ENCODE measurements at places on chromosomes 3 and 15.

GRCh38 chr15:76972389-76973361 lies 22.3 kb upstream of the PSTPIP1 start:
- DNase-seq, result no peak

DNA sequence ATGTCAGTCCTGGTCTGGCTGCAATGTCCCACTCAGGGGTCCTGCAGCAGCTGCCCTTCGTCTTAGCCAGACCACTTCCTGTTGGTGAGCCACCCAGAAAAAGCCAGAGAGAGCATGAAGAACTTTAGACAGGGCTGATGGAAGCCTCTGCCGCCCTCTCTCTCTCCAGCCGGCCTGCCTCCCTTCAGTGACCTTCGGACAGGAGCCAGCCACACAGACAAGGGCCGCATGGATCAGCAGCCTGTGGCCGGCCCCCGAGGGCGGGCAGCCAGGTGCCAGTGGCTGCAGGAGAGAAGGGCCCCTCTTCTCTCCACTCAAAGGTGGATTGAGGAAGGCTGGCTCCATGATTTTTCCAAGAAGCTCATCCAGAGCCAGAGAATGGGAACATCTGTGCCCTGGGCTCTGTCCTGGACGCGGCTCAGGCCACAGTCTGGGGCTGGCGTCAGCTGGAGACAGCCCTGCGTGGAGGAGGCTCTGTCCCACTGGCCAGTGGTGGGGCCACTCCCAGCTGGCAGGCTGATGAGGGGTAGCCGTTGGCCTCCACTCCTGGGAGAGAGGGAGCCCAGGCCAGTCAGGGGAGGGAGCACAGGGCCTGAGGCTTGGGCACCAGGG lies 42.9 kb downstream of the ISG20 start:
- DNase-seq, result no peak

DNA sequence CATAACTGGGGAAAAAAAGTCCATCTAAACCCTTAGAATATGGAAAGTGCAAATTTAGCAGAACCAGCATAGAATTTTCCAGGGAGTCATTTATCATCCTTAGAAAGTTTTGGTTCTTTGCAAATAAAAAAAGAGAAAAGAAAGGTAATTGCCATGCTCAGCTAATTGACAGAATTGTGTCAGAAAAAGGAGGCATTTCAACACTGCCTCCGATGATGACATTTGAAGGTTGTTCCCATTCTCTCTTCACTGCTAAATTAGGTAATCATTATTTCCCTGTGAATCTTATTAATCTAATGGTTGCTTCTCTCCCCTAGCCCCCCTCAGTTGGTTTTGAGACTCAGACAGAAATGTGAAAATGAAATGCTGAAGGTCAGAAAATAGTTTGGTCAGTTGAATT lies 139.2 kb downstream of the PDCD6IP start:
- DNase-seq, result no peak

- DNase-seq, result no peak
These were observed 31.3 kb upstream of the CCDC54 start for GRCh38 chr3:107345822-107346405.

GRCh38 chr3:79040091-79040490 lies 727.7 kb downstream of the ROBO1 start:
- DNase-seq, result no peak

GRCh38 chr3:14614189-14614588 lies 37.4 kb upstream of the CCDC174 start:
- no peak for DNase-seq

GRCh38 chr15:61299075-61299763 lies 70.1 kb upstream of the RORA start:
- no peak for DNase-seq

DNA sequence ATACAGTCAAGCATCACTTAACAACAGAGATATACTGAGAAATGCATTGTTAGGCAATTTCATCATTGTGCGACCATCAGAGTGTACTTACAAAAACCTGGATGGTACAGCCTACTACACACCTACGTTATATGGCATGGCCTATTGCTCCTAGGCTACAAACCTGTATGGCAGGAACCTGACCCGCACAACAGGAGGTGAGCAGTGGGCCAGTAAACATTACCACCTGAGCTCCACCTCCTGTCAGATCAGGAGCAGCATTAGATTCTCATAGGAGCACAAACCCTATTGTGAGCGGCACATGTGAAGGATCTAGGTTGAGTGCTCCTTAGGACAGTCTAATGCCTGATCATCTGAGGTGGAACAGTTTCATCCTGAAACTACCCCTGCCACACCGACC lies 89.7 kb downstream of the SCAPER start:
- no peak for DNase-seq

DNA sequence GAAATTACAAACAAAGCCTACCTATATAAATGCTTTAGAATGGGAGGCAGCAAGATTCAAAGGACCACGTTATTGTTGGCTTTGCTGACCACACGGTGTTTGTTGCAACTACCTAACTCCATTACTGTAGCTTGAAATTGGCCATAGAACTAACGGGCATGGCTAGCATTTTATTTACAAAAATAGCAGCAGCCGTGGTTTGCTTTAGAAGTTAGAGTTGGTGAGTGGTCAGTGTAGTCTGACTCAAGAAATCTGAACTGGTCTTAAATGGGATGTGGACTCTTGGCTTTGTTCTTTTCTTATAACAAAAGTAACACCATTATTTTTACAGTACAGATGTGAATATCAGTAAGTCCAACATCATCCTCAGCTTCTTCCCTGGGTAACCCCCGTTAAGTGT lies 10.6 kb downstream of the ATP1B3 start:
- no peak for DNase-seq

GRCh38 chr3:161781381-161781780 lies 284.8 kb downstream of the OTOL1 start:
- DNase-seq, result no peak

- DNase-seq, result no peak
These were observed 24.7 kb upstream of the HHLA2 start for GRCh38 chr3:108271626-108272025.

DNA sequence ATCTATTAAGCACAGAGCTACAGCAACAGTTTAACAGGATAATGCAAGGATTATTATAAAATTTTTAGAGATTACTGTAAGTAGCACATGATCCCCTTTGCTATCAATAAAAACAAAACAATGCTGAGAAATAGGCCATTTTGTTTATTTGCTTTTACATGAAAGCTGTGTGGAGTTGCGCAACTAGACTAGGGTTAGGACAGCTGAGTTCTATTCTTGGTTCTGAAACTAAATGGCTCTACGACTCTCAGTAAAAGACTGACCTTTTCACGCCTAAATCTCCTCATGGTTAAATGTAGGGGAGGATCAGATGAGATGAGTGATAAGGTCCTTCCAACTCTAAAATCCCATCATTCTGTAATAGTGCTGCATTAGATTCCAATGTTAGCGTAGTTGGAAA lies 25.0 kb downstream of the KCNMB2 start:
- DNase-seq, result no peak

- DNase-seq, result no peak
These were observed 152.4 kb upstream of the DPH6 start for GRCh38 chr15:35698331-35698730.

DNA sequence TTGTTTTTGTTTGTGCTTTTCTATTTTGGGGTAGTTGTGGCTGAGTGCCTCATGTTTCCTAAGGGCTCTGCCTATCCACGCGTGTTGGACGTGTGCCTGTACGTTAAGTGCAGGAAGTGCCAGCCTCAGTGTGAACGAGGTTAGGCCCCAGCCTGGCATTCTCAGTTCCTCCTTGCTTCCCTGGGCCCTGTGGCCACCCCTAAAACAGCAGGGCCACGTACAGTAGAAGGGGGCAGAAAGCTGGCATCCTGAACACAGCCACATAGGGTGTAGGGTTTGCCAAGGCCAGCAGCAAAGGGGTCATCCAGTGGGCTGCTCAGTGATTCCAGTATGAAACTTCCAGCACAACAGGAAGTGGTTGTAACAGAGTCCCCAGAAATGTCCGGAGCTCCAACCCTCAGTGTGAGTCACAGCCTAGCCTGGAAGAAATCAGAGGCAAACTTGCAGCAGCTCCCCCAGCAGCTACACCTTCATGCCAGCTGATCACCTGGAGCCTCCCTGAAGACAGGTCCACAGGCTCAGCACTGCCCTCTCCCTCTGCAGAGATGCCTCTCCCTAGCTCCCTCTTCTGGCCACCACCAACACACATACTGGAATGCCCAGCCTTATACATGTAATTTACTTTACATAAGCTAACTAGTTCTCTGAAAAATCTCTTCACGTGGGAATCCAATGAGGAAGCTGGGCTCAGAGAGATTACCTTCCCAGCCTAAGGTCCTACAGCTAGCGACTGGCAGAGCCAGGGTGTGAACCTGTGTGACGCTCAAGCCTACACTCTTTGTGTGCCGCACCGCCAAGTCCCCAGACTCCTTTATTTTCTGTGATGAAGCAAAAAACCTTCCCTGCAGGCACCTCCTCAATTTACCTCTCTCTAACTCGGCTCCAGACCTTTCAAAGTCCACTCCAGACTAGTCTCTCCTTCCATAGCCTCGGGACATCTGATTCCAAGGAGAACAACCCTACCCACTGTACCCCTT lies 26.6 kb downstream of the ILDR1 start:
- DNase-seq, result no peak

- no peak for DNase-seq
These were observed 2.1 kb upstream of the SRPRB start for GRCh38 chr3:133803469-133803868.

DNA sequence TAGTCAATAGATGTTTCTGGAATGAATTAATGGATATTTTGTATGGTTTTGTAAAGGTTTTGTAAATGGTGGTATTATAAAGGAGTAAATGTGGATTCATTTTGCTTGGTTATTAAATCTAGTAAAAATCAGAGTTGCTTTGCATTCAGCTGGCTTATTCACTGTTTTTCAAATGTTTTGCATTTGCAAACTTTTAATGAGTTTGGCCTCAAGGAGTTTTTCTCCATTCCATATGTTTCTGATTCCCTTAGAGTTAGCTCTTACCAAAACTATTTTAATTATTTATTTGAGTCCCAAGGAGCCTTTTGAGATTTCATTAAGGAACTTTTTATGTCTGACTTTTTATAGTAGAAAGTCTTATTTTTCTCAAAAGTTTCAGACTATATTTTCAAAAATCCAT lies 992.2 kb downstream of the DIPK2A start:
- no peak for DNase-seq

GRCh38 chr3:137013951-137014688 lies 56.3 kb downstream of the IL20RB start:
- peak; percentile 74 for DNase-seq

GRCh38 chr3:54296531-54296930 lies 174.2 kb downstream of the CACNA2D3 start:
- no peak for DNase-seq

DNA sequence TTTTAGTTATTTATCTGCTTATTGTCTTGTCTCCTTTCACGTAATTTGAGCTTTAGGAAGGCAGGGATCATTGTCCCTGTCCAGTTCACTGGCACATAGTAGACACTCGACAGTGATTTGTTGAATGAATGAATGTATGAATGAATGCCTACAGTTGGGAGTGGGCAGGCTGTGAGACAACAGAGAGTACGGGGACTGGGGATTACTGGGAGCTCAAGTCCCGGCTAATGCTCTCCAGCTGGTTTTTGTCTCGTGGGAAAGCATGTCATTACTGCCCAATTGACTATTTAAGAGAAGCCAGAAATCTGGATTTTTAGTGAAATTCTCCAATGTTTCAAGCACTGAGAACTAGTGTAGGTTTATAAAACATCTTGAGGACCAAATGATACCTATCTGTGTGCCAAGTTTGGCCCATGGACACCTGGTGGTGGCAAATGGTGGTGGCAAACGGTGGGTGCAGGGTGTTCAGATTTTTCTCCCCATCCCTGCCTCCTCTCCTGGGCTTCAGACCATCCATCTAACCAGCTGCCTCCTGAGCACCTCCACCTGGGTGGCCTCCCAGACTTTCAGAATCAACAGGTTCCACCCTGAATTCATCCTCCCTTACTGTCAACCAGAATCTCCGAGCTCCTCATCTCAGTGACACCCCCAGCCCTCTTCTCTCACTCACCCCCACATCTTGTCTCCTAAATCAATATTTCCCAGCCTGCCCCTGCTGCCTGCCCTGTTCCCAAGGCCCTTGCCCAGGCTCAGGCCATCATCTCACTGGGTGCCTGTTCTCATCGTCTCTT lies 36.2 kb upstream of the TRH start:
- no peak for DNase-seq

GRCh38 chr3:10041034-10041433 lies 14.8 kb downstream of the FANCD2 start:
- DNase-seq, result no peak

GRCh38 chr3:126160243-126161210 lies 19.9 kb downstream of the ALDH1L1 start:
- no peak for DNase-seq

DNA sequence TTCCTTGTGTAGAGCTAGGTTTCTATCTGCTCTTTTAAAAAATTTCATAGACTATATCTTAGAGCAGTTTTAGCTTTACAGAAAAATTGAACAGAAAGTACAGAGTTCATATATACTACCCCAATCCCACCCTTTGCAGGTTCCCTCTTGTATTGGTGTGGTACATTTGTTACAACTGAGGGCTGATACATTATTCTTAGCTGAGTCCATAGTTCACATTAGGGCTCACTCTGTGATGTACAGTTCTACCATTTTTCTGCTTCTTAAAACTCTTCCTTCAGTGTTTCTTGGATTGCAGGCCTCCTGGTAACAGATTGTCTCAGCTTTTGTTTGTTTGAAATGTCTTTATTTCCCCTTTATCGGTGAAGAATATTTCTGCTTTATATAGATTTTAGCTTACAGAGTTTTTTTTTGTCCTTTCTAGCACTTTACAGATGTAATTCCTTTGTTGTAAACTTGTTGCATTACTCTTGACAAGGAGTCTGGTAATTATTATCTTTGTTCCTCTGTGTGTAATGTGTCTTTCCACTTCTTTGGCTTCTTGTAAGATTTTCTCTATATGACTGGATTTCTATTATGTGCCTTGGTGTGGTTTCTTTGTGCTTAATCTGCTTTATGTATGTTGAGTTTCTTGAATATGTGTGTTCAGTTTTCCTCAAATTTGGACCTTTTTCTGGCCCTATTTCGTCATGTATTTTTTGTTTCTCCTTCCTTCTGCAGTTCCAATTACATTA lies 25.3 kb downstream of the MEF2A start:
- no peak for DNase-seq

DNA sequence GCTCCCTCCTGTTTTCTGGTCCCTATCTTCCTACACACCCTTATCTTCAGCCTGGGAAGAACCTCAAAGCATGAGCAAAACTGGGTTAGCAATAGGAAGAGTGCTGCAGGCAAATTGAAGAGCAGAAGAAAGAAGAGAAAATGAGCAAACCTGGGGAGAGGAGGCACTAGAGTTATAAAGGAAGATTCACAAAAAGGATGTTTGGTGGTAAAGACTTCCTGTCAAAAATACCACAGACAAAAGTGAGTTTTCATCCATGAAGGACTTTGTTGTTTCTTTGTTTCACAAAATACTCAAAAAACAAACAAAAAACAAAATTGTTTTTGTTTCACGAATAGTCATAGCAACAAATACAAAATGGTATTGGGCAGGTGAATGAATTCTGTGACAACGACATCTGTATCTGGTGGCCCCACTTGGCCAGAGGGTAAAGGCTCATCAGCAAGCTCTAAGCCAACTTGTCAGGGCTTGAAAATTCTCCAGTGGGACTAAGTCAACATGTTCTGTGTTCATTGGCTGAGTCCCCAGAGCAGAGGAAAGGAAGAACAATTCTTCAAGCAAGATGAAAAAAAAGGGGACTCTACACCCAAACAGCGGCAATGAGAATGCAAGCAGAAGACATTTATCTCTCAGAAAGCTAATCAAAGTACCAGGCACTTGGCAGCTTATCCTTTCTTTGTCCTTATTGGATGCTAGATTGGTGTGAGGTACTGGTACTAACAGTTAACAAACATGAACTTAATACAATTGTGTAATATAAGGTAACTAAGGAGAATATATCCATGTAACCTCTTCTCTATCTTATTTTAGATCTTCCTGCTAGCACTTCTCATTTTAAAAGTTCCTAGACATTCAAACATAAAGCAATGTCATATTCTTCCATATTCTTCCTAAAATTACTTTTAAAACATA lies 9.7 kb downstream of the ATP8B4 start:
- no peak for DNase-seq

All from activated CD8-positive, alpha-beta memory T cell treated with anti-CD3 and anti-CD28 coated beads for 1 hour (primary cell).